ENCODE measurements at places on chromosomes 11 and 22.

GRCh38 chr22:39149915-39150847, 2.3 kb downstream of the CBX7 start:
- DNase-seq, result no peak

- DNase-seq, result no peak
Observed at GRCh38 chr11:12243911-12244550, 133.3 kb upstream of the PARVA start.

GRCh38 chr11:121435132-121435531, 17.0 kb upstream of the SORL1 start:
- no peak for DNase-seq

- DNase-seq, result no peak
Observed at GRCh38 chr11:69307421-69307820, 13.5 kb downstream of the MYEOV start.

DNA sequence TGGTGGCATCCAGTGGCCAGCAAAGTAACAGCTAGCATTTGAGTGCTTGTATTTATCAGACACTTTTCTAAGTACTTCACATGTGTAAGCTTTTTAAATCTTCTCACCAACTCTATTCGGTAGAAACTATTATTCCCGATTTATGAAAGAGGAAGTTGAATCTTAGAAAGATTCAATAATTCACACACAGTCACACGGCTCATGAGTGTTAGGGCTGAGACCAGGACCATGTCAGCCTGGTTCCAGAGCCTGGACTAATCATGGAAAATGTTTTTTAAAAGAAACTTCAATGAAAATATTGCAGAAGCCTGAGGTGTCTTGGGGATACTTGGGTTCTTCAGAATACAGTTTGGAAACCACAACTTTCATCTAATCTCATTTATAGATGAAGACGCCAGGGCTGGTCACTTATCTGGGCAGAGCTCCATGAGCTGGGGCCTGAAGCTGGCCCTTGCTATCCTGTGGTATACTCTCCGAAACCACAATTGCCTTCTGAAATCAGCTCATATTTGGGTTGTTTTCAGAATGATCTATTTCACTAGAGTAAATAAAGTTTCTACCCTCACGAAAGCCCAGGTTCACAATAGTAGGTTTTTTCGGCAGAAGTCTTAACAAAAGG, 4.3 kb upstream of the CRTAM start:
- no peak for DNase-seq
